G401 (cell line): ENCODE measurements at places on chromosomes 2 and 18.

GRCh38 chr2:64212801-64213321 lies 68.6 kb upstream of the PELI1 start:
- DNase-seq, result no peak

DNA sequence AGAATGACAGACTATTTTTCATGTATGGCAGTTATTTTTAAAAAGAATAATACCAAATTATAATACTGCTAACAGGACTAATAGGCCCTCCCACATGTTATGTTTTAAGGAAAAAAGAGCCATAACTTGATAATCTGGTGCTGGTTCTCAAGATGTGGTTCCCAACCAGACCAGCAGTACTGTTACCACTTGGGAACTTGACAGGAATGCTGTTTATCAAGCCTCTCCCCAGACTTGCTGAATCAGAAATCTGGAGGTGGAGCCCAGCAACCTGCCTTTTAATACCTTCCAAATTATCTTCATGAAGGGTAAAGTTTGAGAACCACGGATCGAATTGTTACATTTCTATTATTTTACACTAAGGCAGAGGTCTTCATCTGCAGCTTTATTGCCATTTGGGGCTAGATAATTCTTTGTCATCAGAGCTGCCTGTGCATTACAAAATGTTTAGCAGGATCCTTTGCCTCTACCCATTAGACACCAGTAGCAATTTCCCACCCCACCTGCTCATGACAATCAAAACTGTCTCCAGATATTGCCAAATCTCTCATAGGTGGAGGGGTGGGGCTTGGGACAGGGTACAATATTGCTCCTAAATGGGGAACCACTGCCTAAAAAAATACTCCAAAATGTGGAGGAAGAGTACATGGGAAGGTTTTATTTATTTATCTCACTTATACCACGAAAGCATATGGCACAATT lies 629.6 kb downstream of the ARHGAP15 start:
- peak; percentile 4 for DNase-seq

GRCh38 chr2:220628252-220628651 lies 943.9 kb downstream of the EPHA4 start:
- DNase-seq, result no peak

DNA sequence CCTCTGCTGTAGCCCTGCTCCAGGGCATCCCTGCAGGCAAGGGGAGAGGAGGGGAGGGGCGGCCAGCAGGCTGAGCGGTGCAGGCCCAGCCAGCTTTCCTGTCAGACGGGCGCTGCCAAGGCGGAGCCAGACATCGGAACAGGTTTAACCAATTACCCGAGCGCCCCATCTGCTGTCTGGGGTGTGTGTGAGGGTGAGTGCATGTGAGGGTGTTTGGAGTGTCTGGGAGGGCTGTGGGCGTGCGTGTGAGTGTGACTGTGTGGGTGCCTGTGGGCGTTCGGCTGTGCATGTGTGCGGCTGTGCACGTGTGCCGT lies 20.0 kb downstream of the EMX1 start:
- no peak for DNase-seq

DNA sequence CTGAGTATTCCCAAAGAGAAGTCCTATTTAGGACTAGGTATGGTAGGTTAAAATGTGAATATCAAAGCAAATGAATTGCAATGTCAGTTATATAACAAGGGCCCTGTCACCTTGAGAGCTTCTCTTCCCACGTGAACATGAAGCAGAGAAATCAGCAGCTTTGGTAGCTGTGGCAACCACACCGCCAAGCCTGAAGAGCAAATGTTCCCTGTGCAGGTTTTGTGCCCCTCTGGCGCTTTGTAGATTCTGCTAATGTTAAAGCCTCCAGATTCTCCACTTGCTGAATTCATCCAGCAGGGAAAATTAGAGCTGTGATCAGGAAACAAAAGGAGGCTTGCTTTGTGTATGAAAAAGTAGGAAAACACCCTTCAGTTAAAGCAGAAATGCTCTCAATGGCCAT lies 322.6 kb downstream of the RBM43 start:
- DNase-seq, result no peak

- peak; percentile 17 for DNase-seq
These were observed 195.7 kb downstream of the ARL4C start for GRCh38 chr2:234300932-234301823.
